CD8-positive, alpha-beta memory T cell (primary cell): ENCODE measurements at places on chromosomes 13 and 19.
A peak's percentile ranks its signal among the peaks of the same experiment; 100 is the strongest.

DNA sequence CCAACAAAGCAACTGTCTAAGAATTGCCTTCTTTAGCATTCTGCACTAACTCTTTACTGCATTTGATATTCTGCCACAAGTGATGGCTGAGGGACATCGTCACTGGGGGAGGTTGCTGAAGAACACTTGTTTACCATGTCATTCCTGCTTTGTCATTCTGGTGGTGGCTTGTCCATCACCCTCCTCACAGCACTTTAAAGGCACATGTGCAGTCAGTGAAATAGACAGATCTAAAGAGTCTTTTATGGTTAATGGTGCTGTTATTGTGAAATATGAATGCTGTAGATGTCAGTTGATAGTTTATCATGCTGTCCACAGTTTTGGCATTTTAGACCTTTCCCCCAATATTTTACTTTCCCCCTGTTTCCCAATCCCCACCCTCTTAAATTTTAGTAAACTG, 120.9 kb upstream of the TSC22D1 start:
- no peak for DNase-seq

- DNase-seq, result peak; percentile 13
Observed at GRCh38 chr13:112893570-112894422, 75.2 kb upstream of the MCF2L start.

GRCh38 chr13:114258589-114258988, 22.8 kb upstream of the UPF3A start:
- DNase-seq, result no peak

- DNase-seq, result no peak
Observed at GRCh38 chr19:38203197-38203596, 20.8 kb downstream of the DPF1 start.

- DNase-seq, result no peak
Observed at GRCh38 chr13:105097521-105097920, 1437.9 kb downstream of the EFNB2 start.

- DNase-seq, result no peak
Observed at GRCh38 chr19:1567848-1568227, 287 bp downstream of the MEX3D start.

GRCh38 chr13:46571189-46571908, 18.4 kb downstream of the LRCH1 start:
- DNase-seq, result no peak

DNA sequence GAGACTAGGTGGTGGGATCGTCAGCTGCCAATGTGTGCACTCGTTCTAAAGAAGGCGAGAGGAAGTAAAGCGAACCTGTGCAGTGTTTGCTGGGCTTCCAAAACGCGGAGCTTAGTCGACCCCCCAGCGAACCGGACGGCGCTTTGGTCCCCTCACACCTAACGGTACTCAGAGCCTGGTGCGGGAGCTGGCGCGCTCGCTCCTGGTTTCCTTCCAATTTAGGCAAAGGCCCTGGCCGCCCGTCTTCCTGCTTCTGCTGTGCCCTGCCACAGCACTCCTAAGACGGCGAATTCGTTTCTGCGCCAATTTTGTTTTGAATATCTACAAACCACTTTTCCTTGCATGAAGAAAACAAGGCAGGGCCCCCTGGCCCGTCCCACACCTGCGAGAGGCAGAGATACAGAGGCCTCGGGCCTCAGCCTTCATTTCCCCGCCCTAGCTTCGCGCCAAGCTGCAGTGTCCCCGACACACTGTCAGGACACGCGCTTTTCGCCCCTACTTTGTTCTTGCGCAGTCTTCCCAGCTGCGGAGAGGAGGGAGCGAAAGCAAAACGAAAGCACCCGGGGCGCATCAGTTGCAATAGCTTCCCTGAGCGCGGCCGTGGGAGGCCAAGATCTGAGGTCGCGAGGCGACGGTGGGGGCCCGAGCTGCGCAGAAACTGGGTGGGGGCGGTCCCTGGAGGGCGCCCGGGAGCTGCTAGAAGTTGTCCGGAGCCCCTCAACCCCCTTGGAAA, 111.9 kb downstream of the KCNRG start:
- peak; percentile 48 for DNase-seq

- DNase-seq, result no peak
Observed at GRCh38 chr19:20664901-20665781, 3.8 kb upstream of the ZNF626 start.

DNA sequence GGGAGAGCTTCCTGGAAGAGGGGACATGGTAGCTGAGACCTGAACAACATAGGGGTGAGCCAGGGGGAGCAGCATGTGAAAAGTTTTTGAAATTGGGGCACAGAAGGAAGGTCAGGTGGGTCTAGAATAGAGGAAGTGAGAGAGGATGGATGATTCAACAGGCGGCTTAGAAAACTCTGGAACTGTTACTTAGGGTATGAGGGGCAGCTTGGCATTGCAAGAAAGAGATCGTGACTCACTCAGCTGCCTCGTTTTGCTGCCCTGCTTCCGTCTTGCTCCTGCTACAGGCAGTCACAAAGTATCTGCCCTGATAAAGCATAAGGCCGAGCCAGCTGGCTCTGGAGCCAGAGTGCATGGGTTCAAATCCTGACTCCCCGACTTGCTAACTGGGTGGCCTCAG, 1.3 kb upstream of the CEACAM20 start:
- no peak for DNase-seq

DNA sequence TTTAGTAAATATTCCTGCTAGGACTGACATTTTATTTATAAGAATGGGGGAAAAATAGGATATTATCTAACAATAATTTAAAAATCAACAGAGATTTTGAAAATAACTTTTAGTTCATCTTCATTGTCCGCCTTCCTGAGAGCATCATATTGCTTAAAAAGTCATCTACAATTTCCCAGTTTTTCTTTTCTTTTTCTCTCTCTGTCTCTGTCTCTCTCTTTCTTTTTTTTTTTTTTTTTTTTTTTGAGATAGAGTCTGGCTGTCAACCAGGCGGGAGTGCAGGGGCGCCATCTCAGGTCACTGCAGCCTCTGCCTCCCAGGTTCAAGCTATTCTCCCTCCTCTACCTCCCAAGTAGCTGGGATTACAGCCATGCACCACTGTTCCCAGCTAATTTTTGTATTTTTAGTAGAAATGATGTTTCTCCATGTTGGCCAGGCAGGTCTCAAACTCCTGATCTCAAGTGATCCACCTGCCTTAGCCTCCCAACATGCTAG, 276.3 kb downstream of the DACH1 start:
- no peak for DNase-seq

- no peak for DNase-seq
Observed at GRCh38 chr13:43200736-43201135, 177.3 kb downstream of the DNAJC15 start.

DNA sequence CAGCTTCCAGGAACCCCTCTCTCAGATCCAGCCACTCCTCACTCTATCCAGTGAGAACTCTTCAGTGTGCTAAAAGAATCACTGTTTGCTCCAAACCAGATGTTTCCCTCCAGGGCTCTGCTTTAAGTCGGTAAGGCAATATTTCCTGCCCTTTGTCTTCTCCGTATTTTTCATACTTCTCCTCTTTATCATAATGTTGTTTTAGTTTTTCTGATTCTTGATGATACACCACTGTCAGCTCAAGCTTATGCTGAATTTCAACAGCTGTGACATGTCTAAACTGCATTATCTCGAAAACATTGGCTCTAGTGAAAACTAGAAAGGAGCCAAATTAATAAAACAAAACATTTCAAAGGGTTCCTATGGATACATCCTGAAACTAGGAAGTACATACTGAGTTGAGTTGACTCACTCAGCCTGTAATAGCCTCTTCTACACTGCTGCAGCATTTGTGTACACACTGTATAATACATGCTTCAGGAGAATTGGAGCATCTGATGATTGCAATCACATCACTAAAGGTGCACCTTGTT, 39.8 kb downstream of the GPR180 start:
- DNase-seq, result no peak

- no peak for DNase-seq
Observed at GRCh38 chr13:93824286-93824685, 597.7 kb downstream of the GPC6 start.

GRCh38 chr19:35184884-35185283, 30.3 kb downstream of the FXYD5 start:
- no peak for DNase-seq

GRCh38 chr13:25203127-25203740, 31.1 kb upstream of the AMER2 start:
- DNase-seq, result no peak

- no peak for DNase-seq
Observed at GRCh38 chr13:36885901-36886300, 34.1 kb downstream of the SMAD9 start.

GRCh38 chr19:13085666-13086065, 17.0 kb downstream of the LYL1 start:
- no peak for DNase-seq

DNA sequence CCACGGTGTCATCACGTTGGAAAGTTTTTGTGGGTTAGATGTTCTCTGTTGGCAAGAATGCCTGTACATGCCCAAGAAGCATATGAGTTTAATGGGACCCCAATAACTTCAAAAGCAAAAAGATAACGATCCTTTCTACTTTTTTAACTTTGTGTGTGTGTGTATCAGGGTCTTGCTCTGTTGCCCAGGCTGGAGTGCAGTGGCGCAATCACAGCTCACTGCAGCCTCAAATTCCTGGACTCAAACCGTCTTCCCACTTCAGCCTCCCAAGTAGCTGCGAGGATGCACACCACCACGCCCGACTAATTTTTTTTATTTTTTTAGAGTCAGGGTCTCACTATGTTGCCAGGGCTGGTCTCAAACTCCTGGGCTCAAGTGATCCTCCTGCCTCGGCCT, 34.3 kb upstream of the TPM4 start:
- no peak for DNase-seq

GRCh38 chr19:17255150-17255621, 9.4 kb downstream of the USHBP1 start:
- DNase-seq, result no peak

GRCh38 chr13:58085819-58086218, 454.3 kb downstream of the PCDH17 start:
- no peak for DNase-seq

- no peak for DNase-seq
Observed at GRCh38 chr13:102729560-102730270, 34.9 kb upstream of the METTL21C start.

DNA sequence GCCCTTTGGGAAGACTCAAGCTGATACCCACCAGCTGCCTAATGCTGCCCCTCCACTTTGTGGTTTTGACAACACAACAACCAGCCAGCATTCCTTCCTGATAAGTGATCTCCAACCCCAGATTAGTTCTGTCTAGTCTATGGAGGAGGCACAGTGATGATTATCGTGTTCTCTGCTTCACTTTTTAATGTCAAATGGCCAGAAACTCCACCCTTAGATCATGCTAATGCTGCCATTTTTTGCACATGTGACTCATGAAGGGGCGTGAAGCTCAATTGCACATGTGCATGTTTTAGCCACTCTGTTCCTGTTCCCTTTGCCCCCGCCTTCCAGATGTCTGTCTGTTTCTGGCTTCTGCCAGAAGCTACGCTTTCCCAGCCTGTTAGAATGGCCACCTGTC, 199.8 kb downstream of the COG6 start:
- no peak for DNase-seq

- DNase-seq, result no peak
Observed at GRCh38 chr19:14478113-14478545, 3.0 kb upstream of the PTGER1 start.

DNA sequence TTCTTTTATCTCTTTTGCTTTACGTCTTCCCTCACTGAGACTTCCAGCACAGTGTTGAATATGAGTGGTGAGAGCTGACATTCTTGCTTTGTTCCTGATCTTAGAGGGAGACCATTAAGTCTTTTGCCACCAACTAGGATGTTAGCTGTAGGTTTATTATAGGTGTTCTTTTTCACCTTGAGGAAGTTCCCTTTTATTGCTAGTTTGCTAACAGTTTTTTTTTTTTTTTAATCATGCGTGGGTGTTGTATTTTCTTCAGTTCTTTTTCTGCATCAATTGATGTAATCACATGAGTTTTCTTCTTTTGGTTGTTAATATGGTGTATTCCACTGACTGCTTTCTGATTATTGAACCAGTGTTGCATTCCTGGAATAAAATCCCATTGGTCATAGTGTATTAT, 21.1 kb downstream of the AP1M1 start:
- DNase-seq, result no peak

DNA sequence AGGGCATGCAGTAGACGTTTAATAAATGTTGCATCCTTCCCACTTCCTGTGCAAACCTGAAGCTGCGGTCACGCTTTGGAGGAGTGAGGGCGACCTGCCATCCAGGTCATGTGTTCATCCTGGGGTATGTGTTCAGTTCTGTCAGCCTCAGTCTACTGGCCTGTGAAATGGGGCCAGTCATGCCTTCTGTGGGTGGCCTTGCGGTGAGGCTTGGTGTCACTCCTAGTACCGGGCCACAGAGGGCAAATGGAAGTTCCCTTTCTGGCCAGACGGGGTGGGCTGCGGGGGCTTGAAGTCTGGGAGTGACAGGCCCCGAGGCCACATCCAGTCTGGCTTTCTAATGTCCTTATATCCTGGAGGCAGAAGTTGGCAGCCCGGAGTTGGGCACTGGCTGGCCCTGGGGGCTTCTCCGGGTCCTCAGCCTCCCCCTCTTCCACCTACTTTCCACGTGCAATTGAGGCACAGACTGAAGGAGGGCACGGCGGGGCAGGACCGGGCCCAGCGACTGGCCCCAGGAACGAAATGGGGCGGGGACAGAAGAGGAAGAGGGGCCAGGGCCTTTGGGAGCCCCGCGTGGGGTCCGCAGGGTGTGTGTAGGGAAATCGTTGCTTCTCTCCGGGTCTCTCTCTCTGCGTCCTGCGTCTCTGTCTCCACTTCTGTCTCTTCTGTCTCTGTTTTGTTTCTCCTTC, 11.1 kb downstream of the PDE4A start:
- DNase-seq, result peak; percentile 81

GRCh38 chr13:26050568-26051230, 1.1 kb downstream of the SHISA2 start:
- no peak for DNase-seq

GRCh38 chr19:54172471-54173358, at the start of gene TMC4:
TSS of gene TMC4 (minus strand) at chr19:54173160. CDS start at chr19:54173117, 43 bp downstream.
- DNase-seq, result no peak

DNA sequence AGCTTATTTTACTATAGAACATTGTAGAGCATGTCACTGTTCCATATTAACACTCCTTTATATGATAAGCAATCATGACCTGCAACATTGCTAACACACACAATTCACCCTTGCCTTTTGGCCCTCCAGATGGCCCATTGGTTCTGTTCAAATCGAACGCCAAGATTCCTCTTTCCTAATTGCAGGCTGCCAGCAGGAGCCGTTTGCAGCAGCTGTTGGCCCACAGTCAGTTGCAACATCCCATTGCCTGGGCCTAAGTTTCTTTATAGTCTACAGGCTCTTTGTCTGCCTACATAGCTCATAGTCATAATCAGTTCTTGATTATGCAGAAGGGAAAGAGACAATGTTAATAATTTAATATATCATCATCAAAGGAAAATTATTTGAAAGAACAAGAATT, 37.6 kb downstream of the KCTD12 start:
- DNase-seq, result no peak

GRCh38 chr13:24512197-24512907, at the start of gene PARP4:
TSS of gene PARP4 (minus strand) at chr13:24512778. CDS start at chr13:24503776, 9,002 bp downstream.
- DNase-seq, result peak; percentile 49

- no peak for DNase-seq
Observed at GRCh38 chr13:112825071-112825470, 135.2 kb downstream of the ATP11A start.

GRCh38 chr19:42436006-42436405, 6.7 kb downstream of the CXCL17 start:
- no peak for DNase-seq

GRCh38 chr19:45765702-45766295, 3.3 kb downstream of the SIX5 start:
- no peak for DNase-seq

GRCh38 chr19:47447470-47448359, 24.0 kb downstream of the SLC8A2 start:
- DNase-seq, result no peak
